ENCODE measurements at places on chromosomes 5 and 9.

DNA sequence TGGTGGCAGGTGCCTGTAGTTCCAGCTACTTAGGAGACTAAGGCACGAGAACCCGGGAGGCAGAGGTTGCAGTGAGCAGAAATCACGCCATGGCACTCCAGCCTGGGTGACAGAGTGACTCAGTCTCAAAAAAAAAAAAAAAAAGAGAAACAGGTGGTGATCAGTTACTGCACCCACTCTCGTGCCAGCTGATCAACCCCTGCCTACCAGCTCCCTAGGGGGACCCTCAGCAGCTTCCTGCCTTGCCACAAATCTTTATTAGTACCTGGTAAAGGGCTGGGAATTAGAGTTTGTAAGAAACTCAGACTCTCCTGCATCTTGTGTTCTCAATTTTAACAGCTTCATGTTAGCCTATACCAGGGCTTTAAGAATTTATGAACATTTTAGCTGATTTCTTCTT lies 914.9 kb downstream of the EFNA5 start:
- DNase-seq: no peak

DNA sequence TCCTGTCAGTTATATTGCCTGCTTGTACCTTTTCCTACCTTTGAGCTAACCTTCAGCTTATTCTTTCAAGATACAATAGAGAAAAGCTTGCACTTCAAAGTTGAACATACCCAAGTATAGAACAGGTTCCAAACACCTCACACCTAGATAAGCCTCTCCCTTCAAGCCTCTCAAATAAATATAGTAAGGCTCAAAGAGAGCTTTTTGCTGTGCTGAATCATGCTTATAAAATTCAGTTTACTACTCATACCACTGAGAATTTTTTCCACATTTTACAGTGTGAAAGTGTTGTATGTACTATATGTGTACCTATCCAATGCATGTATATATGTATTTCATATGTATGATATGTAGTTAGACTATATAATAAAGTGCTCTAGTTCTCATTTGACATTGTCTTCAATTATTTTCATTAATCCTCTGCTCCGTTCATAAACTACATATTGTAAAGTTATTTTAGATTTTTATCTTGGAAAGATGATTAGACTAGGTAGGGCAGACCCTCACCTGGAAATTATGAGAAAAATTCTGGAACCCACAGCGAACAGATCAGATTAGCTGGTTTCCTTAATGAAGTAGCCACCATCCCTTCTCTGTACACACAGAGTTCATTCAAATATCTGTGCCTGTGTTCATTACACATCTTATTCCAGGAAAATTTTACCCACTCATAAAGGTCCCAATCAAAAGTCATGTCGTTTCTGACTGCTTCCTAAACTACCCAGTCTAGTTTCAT lies 149.2 kb upstream of the RGMB start:
- DNase-seq: no peak

GRCh38 chr9:87300915-87301314 lies 196.8 kb upstream of the DAPK1 start:
- no peak for DNase-seq

DNA sequence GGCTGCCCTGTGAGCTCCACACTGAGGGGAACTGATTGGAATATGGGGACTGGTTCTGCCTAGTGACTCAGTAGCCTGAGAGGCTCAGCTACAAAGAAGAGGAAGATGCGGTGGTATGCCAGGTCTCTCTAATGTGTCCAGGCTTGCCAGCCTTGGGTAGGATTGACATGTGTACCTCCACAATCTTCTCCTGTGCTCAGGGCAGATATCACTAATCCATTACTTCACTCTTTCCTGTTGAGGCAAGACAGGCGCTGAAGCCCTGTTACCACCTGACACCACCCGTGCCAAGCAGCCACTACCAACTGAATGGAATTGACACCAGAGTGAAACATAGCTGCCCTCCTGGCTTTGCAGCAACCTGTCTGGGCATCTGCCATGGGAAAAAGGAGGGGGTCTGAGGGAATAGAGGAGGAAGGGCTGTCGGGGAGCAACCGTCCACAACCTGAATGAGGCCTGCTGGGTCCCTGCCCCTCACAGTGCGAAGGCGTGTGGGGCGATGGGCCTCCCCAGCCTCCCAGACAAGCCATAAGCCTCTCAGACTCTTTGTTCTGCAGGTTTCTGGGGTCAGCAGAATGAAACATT lies 114.7 kb upstream of the CXCL14 start:
- DNase-seq: no peak

DNA sequence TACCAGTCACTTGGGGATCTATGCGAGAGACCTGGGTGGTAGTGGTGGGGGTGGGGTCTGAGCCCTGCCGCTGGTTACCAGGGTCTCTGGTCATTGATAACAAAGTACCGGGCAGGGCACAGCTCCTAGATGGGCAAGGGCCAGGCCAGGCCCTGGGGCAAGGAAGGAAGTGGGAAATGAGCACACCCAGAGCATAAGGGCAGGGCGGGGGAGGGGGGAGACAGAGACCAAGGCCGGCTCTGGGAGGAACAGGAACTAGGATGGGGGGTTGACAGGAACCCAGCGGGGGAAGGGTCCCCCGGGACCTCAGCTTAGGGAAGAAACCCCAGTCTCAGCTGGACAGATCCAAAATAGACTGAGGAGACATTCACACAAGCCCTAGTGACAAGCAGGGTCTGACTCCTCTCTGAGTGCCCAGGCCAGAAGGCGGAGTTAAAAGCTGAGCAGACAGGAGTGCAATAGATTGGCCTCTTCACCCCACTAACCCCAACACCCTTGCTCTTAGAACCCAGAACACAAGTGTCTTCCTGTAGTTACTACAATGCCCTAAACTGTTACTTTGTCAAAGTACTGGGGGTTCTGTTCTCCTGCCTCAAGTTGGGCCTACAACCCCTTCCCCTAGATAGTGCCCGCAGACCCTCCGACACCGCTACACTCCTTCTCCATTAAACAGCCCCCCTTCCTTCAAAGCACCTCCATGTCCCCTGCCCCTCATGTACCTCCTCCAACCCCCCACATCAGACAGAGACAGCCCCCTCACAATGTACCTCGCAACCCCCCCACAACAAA lies 628 bp downstream of the ATOSB start:
- peak; percentile 67 for DNase-seq

GRCh38 chr9:125119643-125120286 lies 23.6 kb downstream of the SCAI start:
- DNase-seq: no peak

GRCh38 chr9:70058569-70059116 lies 15.0 kb downstream of the MAMDC2 start:
- DNase-seq: no peak

DNA sequence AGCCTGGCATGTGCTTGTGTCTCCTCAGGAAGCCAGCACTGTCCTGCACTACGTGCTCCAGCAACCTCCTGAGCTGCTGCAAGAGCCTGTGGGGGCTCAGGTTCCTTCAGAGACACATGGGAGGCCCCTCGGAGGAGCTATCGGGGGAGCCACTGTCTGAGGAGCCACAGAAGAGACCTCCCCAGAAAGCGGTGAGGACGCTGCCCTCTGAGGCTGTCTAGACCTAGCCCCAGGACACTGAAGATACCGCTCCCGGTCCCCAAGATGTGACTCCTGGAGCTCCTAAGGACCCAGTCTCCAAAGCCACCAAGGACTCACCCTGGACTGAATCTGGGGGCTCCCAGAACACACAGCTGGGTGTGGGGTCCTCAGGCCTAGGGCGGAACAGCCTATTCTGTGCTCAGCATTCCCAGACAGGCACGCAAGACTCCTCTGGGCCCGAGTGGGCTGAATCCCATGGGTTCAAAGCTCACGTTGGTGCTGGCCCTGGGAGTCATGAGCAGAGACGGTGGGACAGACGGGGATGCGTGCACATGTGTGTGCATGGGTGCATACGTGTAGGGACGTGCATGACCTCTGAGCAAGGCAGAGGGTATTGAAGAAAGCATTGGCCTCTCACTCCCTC lies 50.0 kb downstream of the HRH2 start:
- DNase-seq: no peak

DNA sequence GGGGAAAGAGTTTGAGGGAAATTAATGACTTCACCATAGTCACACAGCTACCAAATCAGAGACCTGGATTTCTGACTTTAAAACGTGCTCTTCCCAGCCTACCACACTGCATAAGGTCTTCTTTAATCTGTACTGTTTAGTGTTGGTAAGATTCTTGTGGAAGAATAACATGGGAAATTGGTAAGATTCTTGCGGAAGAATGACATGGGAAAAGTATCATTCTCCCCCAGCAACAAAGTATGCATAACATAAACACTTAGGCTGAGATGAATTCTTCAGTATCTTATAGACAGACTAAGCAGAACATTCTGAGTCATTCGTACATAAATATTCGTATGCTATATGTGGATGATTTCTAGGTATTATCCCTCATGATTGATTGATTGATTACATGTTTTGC lies 170.4 kb downstream of the FOCAD start:
- DNase-seq: peak; percentile 40

GRCh38 chr9:128001151-128001778 lies 20.5 kb upstream of the EEIG1 start:
- no peak for DNase-seq

DNA sequence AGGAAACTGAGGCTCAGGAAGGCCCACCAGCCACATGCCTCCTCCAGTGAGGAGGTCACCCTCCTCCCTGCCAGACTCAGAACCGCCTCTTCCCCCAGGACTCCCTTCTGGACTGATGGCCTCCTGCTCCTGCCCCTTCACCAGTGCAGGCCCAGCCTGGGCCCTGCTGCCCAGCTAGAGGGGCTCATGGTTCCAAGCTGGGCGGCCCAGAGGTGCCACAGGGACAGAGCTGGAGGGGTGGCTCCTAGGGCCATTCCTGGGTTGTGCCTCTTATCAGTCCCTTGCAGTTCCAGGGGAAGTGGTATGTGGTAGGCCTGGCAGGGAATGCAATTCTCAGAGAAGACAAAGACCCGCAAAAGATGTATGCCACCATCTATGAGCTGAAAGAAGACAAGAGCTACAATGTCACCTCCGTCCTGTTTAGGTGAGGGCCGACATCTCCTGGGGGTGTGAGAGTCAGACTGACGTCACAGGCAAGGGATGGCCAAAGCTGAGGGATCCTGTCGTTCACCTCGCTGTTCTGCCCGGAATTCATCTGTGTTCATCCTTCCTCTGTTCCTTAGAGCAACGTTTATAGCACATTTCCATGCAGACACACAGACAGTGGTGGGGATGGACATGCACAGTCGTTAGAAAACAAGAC lies 819 bp downstream of the LCN2 start:
- no peak for DNase-seq

GRCh38 chr5:162209005-162209605 lies 141.5 kb downstream of the GABRG2 start:
- DNase-seq: no peak

DNA sequence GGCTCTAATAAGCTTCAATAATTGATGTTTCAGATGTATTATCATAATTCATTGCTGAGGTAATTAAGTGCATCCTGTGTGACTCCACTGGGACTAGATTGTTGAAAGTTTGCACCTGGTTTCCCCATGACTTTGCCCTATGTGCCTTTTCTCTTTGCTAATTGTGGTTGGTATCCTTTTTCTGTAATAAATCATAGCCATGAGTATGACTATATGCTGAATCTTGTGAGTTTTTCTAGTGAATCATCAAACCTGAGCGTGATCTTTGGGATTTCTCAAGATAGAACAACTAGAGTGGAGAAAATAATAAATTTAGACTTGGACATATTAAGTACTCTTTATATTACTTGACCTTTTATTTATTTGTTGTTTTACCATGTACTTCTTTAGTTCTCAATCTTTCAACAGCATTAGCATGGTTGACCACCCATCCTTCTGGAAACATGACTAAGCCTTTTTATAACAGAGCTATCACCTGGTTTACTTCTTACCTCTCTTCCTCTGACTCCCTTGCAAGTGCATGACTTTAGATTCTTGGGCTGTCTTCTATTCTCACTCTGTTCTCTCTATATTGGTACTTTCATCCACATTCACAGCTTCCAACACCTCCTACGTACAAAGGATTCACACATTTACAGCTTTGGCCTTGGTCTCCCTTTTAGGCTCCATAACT lies 239.6 kb upstream of the TAS2R1 start:
- peak; percentile 85 for DNase-seq

GRCh38 chr5:50535393-50535792 lies 94.3 kb upstream of the EMB start:
- no peak for DNase-seq

GRCh38 chr9:110040788-110041187 lies 167.2 kb downstream of the C9orf152 start:
- DNase-seq: peak; percentile 90

GRCh38 chr5:149140197-149141002 lies 893 bp upstream of the ABLIM3 start:
- DNase-seq: no peak

DNA sequence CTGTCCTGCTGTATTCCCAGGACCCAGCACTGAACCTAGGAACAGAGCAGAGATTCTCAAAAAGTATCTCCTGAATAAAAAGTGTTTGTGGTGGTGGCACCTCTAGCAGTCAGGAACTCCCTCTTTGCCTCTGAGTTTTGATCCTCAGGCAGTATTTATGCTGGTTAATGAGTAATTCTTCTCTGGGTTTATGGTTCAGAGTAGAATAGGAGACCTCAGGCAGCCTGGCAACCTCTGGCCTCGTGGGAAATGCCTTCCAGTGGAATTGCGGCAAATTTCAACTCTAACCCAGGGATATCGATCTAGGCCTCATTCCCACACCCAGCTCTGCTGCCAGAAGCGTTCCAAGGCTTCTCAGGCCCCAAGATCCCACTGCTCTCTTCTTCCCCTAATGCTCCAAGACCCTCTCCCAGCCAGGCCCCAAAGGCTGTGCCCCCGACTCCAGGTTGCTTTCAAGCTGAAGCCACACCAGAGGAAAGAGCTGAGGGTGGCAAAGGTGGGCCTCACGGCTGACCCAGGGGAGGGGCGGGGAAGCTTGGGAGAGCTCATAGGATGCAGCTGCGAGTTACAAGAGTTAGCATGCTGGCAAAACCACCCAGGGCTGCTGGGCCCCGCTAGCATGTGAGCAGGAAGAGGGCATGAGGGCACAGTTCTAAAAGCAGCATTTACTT lies 10.9 kb upstream of the HDHD3 start:
- DNase-seq: no peak

- DNase-seq: no peak
Measured at GRCh38 chr5:173826086-173826427, 62.1 kb upstream of the CPEB4 start.

DNA sequence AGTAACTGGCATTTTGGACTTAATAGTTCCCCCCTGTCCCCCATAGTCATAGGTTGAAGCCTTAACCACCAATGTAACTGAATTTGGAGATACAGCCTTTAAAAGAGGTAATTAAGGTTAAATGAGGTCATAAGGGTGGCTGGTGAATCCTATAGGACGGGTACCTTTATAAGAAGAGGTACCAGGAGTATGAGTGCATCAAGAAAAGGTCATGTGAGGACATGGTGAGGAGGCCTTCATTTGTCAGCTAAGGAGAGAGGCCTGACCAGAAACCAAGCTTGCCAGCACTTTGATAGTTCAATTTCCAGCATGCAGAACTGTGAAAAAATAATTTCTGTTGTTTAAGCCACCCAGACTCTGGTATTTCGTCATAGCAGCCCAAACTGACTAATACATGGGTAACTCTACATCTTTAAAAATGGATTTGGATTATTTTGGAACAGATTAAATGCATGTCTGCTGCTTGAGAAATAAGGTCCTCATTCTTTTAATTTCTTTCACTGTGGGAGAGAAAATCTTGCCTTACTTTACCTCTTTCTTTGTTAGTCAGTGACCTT lies 9.7 kb downstream of the RASA1 start:
- peak; percentile 43 for DNase-seq
